ENCODE measurements at places on chromosomes 4 and X.
A peak's percentile ranks its signal among the peaks of the same experiment; 100 is the strongest.

- no peak for DNase-seq
Observed at GRCh38 chr4:130147641-130148040, 1051.7 kb downstream of the C4orf33 start.

DNA sequence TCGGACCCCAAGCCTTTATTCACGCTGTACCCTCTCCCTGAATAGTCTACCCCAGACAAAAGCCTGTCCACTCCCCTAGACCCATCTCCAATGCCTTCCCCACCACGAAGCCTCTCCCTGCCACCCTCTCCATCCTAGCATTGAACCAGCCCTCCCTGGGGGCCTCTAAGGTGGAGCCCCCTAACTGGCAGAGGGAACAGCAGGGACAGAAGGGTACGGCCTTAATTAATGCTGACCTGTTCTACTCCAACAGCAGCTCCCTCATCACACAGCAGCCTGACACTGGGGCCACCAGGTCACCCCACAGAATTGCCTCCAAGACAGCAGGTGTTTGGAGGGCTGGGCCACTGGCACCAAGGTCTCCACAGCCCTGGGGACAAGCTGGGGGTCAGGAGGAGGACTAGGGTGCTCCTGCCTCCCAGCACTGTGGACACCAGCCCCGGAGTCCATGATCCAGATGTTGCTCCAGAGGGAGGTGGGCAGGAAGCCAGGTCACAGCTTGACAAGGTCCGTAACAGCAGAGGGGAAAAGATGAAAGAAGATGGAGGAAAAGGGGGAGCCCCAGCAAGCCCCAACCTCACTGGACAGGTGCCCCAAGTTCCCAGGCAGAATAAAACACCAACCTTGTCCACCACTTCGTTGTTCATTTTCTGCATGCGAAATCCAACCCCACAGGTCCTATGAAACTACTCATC lies 3.7 kb downstream of the CRMP1 start:
- DNase-seq: no peak

- no peak for DNase-seq
Observed at GRCh38 chr4:44740201-44740600, 13.8 kb upstream of the GNPDA2 start.

- no peak for DNase-seq
Observed at GRCh38 chr4:10639100-10639499, 45.5 kb downstream of the CLNK start.

- DNase-seq: no peak
Observed at GRCh38 chrX:103061486-103061885, 2.5 kb downstream of the BEX1 start.

GRCh38 chr4:41132055-41132683 lies 82.2 kb downstream of the APBB2 start:
- DNase-seq: no peak

DNA sequence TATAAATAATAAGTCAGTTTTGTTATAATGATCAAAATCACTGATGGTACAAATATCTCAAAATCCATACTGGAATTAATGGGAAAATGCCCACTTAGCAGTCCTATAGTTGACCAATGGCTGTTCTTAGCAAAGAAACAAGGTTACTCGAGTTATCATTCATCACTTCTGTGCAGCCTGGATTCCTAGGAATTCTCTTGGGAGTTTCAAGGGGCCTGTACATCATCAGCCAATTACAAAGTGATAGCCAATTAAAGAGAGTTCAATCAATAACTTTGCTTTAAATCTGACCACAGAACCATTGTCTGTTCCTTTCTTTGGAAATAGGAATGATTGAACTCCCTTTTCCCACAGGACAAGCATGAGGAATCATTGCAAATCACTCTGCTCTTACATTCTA lies 205.5 kb downstream of the PCDH19 start:
- no peak for DNase-seq

DNA sequence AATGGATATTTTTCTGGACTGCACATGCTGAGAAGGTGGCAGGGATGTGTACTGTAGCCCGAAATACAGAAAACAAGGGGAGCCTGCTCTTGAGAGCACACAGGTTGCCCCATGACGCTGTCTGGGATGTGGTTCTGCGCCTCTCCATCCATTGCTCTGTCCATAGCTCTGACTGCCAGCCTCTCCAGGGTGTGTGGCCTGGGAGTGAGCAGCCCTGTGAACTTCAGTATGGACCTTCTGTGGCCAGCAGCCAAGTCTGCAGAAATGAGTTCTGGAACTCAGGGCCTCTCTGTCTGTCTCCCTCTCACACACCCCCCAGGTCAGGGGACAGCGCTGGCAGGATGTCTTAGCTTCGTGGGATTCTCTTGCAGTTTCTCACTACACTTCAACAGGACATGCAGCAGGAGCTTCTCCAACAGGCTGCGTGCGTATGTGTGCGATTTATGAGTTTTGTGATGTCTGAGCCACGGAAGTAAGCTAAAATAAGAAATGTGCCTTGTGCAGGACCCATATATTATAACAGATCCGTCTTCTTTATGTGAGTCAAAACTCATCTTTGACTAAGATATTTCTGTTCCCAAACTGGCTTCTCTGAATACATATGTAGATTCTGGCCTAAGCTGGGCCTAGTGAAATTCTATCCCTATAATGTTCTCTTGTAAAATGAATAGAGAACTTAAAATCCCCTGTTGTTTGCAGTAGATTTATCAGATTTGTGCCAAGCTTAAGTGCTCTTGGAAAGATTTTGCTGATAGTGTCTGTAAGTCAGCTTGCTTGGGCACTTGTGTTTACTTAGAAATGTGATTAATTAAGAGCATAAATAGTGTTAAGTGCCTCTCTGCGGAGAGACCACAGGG lies 40.0 kb downstream of the PROM1 start:
- DNase-seq: no peak

- DNase-seq: no peak
Observed at GRCh38 chr4:5905714-5906113, 12.8 kb upstream of the CRMP1 start.

- DNase-seq: no peak
Observed at GRCh38 chrX:123986377-123986776, 24.9 kb downstream of the STAG2 start.

DNA sequence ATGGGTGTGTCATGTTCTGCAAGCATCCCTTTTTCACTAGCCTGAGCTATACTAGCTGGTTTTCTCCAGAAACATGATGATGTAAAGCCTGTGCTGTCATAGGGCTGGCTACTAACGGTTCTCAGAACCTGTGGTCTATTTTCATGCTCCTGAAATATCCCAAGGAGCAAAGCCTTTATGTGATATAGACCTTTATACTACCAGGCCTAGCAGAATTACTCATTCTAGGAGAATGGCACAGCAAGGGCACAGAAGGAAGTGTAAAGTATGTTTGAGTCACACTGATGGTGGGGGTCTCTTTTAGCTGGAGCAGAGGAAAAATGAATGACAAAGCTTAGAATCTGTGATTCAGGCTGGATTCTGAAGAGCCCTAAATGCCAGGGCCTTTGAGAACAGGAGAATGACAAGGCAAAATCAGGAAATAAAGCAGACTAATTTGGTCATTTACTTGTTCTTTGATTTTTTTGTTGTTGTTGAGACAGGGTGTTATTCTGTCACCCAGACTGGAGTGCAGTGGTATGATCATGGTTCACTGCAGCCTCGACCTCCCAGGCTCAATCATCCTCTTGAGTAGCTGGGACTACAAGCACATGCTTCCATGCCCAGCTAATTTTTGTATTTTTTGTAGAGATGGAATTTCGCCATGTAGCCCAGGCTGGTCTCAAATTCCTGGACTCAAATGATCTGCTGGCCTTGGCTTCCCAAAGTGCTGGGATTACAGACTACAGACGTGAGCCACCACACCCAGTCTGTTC lies 11.8 kb downstream of the TCEAL1 start:
- no peak for DNase-seq

GRCh38 chr4:80407246-80407645 lies 71.7 kb downstream of the CFAP299 start:
- peak; percentile 16 for DNase-seq

DNA sequence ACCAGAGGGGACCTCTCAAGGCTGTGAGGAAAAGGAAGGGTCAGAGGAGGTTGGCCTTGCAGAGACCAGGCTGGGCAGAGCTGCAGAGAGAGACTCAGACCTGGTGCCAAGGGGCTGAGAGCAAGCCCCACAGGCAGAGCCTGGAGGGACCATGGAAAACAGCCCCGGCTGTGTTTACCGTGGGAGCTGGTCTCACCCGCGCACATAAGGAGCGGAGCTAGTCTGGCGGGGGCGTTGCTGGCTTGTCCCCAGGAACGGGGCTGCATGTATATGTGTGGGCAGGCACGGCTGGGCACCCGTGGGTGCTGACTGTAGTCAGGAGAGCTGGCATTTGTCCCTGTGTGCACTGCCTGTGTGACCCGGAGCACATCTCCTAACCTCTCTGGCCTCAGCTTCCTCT lies 45.7 kb downstream of the C4orf50 start:
- DNase-seq: no peak

DNA sequence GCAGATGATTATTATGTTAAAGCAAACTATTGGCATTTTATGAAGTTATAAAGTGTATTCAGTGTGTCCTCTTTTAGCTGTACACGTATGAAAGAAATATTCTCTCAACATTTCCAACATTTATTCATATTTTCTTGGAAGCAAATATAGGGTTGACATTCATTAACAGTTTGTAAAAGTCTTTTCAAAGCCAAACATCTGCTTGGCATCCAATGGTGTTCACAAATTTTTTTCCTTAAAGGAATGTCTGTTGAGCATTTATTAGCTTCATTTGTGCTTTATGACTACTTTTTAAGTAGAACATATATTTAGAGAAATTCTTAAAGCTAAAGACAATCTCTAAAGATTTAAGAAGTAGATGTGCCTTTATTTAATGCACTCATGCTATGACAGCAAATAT lies 83.0 kb downstream of the SHISA3 start:
- no peak for DNase-seq

GRCh38 chrX:76148041-76148665 lies 24.7 kb upstream of the PBDC1 start:
- no peak for DNase-seq

- no peak for DNase-seq
Observed at GRCh38 chrX:76434103-76434741, 6.7 kb downstream of the MAGEE1 start.

- no peak for DNase-seq
Observed at GRCh38 chr4:15913631-15913970, 24.9 kb downstream of the FGFBP1 start.

DNA sequence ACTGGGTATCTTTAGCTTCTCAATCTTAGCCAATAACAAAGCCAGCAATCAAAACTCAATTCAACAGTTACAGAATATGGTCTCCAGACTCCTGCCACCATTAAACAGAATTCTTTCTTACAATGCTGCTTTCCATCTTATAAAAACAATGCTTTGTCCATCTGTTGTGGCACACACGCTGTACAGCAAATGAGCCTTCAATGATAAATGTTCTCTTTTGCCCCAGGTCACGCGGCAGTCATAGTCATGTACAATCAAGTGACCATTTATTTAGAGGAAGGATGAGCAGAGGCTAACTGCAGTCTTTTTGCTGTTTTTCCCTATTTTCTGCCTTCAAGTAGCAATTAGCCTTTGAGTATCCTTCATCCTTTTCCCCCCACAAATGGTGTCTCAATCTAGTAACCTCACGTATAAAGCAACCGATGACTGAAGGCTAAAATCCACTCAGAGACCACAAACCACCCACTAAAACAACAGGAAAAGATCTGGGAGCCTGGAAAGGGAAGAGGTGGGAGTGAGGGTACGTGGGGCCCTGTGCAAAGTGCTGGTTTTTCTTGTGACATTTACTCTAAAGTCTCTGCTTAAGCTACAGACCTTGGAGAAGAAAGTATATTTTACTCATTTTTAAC lies 24.4 kb downstream of the TRIM2 start:
- DNase-seq: no peak

DNA sequence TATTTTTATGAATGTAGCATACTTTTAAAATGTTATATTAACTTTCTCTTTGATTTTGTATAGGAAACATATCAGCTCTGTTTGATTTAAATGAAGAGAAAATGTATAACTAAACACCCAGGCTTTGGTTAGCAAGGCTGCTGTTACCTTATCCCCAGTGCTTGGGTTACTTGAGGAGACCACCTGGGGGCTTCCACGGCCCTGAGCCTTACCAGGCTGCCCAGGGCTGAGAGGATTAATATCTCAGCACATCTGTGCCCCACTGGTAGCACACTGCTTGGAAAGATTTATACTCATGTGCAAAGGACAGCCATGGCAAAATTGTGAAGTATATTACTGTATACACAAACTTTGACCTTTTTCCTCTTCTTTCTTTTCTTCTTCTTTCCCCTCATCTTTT lies 752.9 kb downstream of the RAPGEF2 start:
- DNase-seq: no peak

- no peak for DNase-seq
Observed at GRCh38 chrX:113929004-113929403, 654.9 kb upstream of the HTR2C start.

DNA sequence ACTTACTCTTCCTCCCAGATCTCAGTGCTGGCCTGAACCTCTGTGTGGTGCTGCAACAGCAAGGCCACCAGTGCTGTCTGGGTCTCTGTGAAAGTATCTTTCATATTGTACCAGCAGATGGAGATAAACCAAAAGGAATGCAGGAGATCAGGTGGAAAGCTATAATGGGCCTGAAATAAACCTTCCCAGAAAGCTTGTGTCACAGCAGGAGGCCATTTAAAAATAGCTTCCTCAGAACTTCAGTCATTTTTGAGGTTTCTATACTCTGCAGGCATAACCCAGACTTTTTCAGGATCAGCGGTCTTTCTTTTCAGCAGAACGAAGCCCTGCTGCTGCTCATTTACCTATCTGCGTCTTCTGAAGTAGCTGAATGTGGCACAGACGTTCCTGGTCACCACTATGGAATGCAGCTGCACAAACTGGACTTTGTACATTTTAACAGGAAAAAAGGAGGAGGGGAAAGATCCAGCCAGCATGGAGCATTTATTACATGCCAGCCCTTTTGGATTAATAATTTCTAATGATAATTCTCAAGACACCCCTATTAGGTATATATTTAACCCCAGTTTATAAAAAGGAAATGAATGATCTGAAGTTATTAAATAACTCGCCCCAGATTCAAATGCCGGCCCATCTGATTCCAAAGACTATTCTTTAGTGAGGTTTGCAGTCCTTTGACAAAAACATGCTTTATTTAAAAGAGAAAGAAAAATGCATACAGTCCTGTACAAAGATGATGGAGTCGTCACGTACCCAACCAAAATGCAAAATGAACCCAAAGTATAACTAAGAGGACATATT lies 119.7 kb downstream of the NFKB1 start:
- DNase-seq: peak; percentile 28

DNA sequence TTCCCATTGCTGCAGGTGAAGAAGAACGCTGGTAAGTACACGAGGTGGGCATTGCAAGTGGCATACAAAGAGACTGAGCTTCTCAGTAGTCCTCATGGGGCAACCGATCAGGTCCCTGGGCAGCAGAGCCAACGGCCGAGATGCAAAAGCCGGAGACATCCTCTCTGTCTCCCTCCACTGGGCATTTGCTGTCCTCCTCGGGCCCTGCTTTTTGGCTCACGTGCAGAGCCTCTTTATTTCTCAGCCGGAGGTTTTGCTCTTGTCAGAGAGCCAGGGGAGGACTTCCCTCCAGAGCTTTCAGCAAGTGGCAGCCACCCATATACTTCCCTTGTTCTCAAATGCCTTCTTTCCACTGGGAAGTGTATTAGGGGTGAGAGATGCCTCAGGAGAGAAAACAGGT lies 18.0 kb downstream of the STARD8 start:
- DNase-seq: no peak

GRCh38 chr4:114907568-114907967 lies 205.9 kb downstream of the NDST4 start:
- no peak for DNase-seq

- DNase-seq: no peak
Observed at GRCh38 chrX:129235903-129236302, 287.4 kb downstream of the SMARCA1 start.

- no peak for DNase-seq
Observed at GRCh38 chr4:112402098-112402497, 104.9 kb downstream of the ALPK1 start.

- DNase-seq: no peak
Observed at GRCh38 chrX:106263817-106264216, 95.7 kb downstream of the PWWP3B start.
